ENCODE measurements at places on chromosomes 12 and 14. TPM values are rescaled to one million over a fixed set of nuclear protein-coding genes. Genes with fewer than 3 reads are reported as not detected.

GALNT6 gene
- total RNA-seq, result 45.7 TPM

HOXC13 gene
- not detected for total RNA-seq

C12orf54 gene
- not detected for total RNA-seq

TRIM9 gene
- total RNA-seq, result 1.2 TPM

FZD10 gene
- total RNA-seq, result 5.1 TPM

- DNase-seq, result peak; percentile 97
These were observed 150.8 kb downstream of the PRKCH start for GRCh38 chr14:61472011-61472672.

DNA sequence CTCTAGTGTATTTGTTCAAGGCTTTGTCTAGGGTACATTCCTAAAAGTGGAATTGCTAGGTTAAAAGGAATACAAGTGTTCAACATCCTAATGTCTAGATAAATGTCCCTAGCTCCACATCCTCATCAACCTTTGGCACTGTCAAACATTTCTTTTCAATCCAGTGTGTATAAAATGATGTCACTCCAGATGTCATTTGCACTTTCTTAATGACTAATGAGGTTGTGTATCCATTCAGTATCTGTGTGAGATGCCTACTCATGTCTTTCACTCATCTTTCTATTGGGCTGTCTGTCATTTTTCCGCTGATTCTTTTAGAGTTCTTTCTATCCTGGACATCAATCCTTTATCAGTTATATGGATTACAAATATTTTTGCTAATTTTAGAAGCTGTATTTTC lies 43.3 kb downstream of the ARMH4 start:
- DNase-seq, result no peak

GRCh38 chr14:96158735-96159134 lies 45.9 kb upstream of the BDKRB2 start:
- DNase-seq, result no peak
